ENCODE measurements at places on chromosomes 6 and 20.

DNA sequence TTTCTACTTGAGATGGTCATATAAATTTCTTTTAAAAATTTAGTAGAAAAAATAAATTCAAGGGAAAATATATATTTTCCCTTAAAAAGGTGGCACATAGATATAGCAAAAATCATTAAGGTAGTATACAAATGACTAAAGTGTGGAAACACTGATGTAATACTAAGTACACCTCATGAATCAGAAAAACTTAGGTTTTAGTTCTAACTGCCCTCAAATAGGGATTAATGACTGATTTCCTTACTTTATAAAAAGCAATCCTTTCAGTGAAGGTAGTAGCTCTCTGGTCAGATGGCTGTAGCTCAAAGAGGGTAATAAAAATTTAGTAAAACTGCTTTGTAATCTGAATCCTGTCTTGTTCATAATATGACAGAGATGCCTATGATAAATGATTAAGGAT lies 63.5 kb downstream of the FYN start:
- H3K4me1 ChIP-seq: peaks cover 62% of the 10 kb centered on the region
- H3K27me3 ChIP-seq: no peaks in the 10 kb centered on the region
- DNase-seq: no peak

- H3K36me3 ChIP-seq: no peaks in the 10 kb centered on the region
- H3K4me3 ChIP-seq: no peak overlapping the region
- no peaks in the 10 kb centered on the region for H3K27me3 ChIP-seq
- no peaks in the 10 kb centered on the region for H3K4me1 ChIP-seq
- DNase-seq: no peak
These were observed 58.6 kb downstream of the EFCAB8 start for GRCh38 chr20:32917191-32917950.

- H3K4me1 ChIP-seq: peaks cover 7% of the 10 kb centered on the region
- peak overlapping the region; percentile 47 for H3K4me3 ChIP-seq
- no peaks in the 10 kb centered on the region for H3K36me3 ChIP-seq
- no peaks in the 10 kb centered on the region for H3K27me3 ChIP-seq
- peak overlapping the region; percentile 11 for H3K27ac ChIP-seq
These were observed 63.0 kb upstream of the CD2AP start for GRCh38 chr6:47414423-47415167.

- no peak for DNase-seq
- H3K27ac ChIP-seq: no peak overlapping the region
- H3K36me3 ChIP-seq: peaks cover 12% of the 10 kb centered on the region
- no peaks in the 10 kb centered on the region for H3K27me3 ChIP-seq
- no peaks in the 10 kb centered on the region for H3K4me1 ChIP-seq
- no peak overlapping the region for H3K4me3 ChIP-seq
These were observed 46.9 kb downstream of the MAP3K4 start for GRCh38 chr6:161038229-161039031.

DNA sequence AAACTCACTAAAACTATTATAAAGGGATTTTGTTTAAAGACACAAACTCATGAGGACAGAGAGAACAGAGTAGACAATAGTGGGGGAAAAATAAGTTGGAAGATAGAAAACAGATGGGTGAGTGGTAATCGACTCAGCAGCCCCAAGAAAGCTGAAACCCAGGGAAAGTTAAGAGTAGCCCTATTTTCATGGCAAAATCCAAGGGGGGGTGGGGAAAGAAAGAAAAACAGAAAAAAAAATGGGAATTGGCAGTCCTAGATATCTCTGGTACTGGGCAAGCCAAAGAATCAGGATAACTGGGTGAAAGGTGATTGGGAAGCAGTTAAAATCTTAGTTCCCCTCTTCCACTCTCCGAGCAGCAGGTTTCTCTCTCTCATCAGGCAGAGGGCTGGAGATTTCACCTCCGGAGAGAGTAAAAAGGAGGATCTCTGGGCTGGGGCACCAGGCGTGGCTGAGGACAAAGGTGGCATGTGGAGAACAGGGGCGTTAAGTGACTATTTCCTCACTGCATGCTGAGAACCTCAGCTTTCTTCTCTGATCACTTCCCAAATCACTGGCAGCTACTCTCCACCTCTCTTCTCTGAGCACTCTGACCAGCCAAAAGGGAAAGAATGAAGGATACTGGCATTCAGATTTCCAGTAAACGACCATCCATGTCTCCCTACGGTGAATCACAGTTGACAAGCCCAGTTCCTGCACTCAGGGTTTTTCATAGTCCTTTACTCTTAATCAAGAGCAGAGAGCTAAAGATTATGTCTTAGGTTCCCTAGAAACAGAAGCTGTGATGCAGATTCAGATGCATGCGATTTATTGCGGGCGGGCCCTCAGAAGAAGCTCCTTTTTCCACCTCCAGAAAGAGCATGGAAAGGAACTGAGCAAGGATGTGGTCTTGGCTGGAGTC lies 7.3 kb upstream of the RNF24 start:
- H3K36me3 ChIP-seq: no peaks in the 10 kb centered on the region
- no peaks in the 10 kb centered on the region for H3K27me3 ChIP-seq
- H3K27ac ChIP-seq: no peak overlapping the region
- no peak overlapping the region for H3K4me3 ChIP-seq

Measured in effector memory CD4-positive, alpha-beta T cell (primary cell).